ENCODE measurements at places on chromosomes 13 and 19.
A peak's percentile ranks its signal among the peaks of the same experiment; 100 is the strongest.

- DNase-seq: peak; percentile 29
Measured at GRCh38 chr13:60335531-60335930, 61.5 kb upstream of the TDRD3 start.

DNA sequence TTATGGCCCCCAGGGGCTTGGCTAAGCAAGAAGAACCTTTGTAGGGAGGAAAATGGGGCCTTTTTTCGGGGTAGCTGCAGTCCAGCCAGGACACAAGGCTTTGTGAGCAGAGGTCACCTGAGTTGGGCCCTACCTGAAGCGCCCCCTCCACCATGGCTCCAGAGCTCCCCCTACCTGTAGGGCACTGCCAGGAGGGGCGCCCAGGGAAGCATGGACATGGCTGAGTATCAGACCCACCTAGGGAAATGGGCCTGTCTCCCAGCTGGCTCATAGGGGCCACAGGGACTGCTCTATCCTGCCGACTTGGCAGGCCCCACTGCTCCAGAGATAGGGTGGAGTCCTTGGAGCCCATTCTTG, 9.0 kb upstream of the CEBPA start:
- no peak for DNase-seq

DNA sequence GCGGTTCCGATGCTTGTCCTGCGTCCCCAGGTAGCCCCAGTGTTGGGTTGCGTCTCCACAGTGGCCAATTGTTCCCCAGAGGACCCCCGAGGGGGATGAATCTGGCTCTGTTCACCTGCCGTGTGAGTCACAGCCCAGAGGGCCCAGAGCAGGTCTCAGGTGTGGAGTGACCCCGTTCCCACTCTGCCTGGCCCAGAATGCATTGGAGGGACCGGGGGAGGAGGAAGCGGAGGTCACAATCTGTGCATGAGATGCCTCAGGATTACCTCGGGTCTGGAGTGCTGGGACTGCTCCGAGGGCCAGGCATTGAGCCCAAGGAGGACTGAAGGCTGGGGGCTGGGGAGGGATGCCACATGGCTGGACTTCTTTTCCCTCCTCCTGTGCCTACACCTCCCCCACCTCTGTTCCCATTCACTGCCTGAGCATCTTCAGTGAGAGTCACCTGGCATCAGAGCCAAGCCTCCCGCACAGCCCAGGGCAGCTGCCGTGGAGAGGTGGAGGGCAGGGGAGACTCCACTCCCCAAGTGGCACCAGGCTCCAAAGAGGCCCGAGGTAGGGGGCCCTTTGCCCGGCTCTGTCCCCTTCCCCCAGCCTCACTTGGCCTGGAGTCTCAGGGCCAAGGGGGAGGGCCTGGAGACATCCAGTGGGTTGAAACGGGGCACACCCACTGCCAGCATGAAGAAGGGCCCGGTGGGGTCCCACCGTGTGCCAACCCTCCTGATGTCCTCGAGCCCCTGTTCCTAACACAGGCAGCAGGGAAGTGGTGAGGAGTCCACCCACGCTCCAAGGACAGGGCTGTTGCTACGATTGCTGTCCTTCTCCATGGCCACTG, 81.1 kb downstream of the CHST8 start:
- no peak for DNase-seq

DNA sequence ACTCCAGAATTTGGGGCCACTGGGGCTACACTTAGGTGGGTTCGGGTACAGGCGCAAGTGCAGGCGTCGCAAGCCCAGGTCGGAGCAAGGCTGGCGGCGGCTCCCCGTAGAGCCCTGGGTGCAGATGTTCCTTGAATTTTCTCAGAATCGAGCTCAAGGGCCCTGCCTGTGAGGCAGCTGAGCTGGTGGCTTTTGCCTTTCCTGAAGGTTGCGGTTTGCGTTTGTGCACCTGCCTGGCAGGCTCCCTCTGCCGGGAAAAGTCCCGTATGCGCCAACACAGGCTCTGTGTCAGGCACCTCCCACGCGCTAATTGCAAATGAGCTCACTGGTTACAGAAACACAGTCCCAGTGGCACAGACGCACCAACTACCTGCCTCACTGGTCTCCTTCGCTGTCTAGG, 5.9 kb downstream of the DOHH start:
- no peak for DNase-seq

- no peak for DNase-seq
Measured at GRCh38 chr13:51291341-51291740, 48.1 kb upstream of the SERPINE3 start.

DNA sequence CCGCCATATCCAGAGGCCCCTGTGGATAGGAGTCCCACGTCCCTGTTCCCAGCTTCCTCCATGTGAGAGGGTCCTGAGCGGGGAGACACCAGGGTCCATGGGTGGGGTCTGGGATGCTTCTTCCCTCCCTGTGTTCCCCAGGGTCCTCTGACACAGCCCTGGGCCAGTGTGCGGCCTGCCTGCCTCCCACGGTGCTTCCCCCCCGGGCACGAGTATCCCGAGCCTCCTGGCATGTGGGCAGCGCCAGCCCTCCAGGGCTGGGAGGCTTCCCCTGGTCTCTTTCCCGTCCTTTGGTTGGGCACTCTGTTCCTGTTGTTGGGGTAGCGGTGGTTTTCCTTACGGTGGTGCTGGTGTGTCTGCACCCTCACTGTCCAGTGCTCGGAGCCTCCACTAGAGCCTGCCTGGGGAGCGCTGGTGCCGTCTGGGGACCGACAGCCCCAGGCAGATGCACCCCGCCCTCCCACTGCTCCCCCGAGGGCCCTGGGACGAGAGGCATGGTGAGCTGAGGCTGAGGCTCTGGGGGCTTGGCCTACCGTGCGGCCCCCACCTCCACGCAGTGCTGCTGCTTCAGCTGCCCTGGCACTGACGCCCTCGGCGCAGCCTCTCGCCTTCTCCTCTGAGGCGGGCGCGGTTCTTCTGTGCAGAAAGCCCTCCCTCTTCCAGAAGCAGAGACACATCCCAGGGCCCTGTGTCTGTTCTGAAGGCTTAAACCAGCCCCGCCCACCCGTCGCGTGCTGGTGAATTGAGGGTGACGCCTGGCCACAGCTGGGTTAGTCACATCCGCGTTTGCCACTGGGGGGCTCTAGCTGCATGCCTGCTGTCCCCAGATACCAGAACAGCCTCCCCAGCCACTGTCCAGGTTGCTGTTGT, 27.9 kb downstream of the PLEKHJ1 start:
- peak; percentile 89 for DNase-seq

DNA sequence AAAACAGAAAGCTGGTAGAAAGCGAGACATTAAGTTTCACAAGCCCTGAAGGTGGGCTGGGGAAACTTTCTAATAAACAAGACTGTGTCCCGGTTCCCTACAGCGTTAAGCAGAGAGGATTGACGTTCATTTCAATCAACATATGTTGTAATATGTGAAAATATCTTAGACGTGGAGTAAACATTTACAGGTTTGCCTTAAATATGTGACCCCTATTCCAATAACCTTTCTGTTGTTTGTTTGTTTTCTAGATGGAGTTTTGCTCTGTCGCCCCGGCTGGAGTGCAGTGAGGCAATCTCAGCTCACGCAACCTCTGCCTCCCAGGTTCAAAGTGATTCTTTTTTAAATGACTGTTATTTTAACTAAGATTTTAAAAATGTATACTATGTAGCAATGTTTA, 526.2 kb downstream of the SUCLA2 start:
- no peak for DNase-seq
